Fibroblast of the aortic adventitia (primary cell): ENCODE measurements at places on chromosomes 6 and 20.
A peak's percentile ranks its signal among the peaks of the same experiment; 100 is the strongest.

DNA sequence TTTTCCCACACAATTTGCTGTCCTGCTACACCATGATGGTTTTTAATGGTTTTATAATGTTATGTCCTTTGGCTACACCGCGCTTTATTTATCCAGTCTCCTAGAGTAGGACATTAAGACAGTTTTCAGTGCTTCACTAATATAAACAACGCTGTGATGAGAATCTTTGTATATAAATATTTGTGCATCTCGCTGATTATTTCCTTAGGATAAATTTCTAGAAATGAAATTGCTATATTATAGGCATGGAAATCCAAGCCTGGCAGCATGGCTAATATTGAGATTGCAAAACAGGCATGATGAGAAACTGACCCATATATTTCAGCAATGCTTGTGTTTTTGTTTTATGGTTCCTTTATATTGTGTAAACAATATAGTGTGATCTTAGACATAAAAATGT, 81.4 kb upstream of the ATXN1 start:
- no peak for DNase-seq

DNA sequence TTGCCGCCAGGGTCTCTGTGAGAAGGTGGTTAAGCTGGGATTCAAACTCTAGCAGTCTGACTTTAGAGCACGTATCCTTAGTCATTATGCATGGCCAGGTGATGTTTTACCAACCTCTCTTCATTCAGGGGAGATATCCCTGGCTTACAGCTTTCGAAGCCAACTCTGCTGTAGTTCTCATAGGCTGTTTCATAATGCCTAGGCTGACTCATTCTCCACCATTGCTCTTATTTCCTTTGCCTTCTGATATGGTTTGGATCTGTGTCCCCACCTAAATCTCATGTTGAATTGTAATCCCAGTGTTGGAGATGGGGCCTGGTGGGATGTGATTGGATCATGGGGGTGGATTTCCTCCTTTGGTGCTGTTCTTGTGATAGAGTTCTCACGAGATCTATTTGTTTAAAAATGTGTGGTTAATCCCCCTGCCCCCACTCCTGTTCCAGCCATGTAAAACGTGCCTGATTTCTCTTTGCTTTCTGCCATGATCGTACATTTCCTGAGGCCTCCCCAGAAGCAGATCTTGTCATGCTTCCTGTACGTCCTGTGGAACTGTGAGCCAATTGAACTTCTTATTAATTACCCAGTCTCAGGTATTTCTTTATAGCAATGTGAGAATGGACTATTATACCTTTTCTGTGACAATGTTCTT, 94.6 kb upstream of the MAN1A1 start:
- DNase-seq: peak; percentile 48

DNA sequence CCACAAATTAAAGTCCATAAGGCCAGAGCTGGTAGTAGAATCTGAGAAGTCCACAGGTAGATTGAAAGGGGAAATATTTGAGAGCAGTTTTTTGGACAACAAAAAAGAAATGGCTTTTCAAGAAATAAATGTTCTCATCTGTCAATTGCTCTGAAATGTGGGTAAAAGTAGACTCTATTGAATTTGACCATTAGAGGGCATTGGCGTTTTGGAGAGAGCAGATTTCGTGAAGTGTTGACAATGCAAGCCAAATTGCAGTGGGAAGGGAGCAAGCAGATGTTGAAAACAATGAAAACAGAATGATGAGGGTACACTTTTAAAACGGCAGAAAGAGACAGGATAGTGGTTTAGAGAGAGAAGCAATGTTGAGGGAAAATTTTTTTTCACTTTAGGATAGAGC, 149.1 kb upstream of the FAM83B start:
- DNase-seq: peak; percentile 11

DNA sequence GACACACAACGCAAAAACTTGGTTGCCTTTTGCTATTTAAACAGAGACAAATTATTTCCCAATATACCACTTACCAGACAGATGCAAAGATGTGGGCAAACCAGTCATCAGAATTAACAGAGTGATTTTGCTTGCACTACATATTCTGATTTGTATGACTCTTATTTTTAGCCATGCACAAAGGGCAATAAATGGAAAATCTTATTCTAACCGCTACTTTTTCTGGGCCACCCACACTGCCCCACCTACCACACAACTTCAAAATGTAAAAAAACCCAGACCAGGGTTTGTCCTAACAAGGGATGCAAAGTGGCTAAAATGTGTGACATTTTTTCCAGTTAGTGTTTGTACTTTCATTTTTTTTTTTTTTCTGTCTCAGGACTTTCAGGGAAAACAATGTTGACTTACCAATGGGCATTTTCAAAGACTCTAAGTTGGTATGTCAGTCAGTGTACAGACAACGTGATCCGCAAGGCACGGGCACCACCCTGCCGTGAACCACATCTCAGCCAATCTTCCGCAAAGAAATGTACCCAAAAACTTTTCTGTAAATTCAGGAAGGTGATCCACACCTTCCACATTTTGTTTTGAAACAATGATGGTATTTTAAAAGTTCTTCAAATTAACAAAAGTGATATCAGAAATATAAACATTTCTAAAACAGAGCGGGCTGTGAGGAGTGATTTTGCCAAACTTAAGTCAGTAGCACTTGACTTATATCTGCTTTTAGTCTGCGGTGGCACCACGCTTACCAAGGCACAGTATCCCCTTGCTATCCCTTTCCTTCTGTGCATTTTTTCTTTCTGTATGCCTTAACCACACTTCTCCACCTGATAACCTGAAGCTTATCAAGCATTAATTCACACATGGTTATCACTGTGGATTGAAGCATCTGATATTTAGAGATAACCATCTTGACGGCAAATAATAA, 185.6 kb downstream of the GJA10 start:
- DNase-seq: no peak

DNA sequence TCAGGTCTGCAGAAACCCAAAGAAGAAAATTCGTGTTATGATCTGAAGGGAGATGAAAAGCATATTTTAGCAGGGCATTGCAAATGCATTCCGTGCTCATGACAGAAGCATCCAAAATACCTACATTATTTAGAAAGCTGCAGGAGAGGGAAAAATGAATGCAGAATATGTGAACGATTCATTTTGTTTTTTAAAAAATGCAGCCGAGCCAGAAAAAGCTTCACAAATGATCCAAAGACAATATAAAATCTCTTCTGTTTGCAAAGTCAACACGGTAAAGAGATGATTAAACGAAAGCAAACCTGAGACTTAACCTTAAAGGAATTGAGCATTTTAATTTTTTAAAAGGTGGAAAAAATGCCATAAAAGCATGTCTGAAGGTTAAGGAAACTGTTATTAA, 136.1 kb upstream of the SULF2 start:
- DNase-seq: no peak

GRCh38 chr6:132251711-132252110, 149.6 kb downstream of the MOXD1 start:
- DNase-seq: no peak

GRCh38 chr6:166530211-166531095, 56.0 kb downstream of the RAMACL start:
- no peak for DNase-seq

DNA sequence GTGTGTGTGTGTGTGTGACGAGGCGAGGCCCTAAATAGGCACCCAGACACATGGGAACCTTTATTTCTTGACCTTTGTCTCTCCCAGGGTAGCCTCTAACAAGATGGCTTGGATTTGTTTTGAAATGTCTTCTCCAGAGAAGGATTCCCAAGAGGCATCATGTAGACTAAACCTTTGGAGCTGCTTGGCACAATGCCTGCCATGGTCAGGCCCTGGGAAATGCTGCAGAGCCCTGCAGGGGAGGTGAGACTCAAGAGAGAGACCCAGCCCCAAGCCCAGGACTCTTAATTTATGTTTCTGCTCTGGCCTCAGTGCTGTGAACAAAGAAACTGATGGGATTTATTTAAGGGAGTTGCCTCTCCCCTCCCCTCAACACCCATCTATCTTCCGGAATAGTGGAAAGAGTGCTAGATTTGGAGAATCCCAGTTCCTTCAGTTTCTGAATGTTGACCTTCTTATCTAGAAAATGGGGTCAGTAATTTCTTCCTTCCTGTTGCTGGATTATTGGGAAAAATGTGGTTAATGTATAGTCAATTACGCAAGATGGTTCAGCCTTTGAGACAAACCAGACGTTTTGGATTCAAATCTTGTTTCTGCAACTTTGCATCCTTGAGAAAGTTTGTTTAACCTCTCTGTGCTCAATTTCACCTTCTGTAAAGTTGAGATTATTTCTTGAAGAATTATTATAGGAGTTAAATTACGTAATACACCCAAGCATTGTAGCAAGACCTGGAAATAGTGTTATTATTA, 434.8 kb downstream of the MAFB start:
- peak; percentile 6 for DNase-seq

- no peak for DNase-seq
Measured at GRCh38 chr6:56806368-56806767, 148.5 kb upstream of the BEND6 start.

DNA sequence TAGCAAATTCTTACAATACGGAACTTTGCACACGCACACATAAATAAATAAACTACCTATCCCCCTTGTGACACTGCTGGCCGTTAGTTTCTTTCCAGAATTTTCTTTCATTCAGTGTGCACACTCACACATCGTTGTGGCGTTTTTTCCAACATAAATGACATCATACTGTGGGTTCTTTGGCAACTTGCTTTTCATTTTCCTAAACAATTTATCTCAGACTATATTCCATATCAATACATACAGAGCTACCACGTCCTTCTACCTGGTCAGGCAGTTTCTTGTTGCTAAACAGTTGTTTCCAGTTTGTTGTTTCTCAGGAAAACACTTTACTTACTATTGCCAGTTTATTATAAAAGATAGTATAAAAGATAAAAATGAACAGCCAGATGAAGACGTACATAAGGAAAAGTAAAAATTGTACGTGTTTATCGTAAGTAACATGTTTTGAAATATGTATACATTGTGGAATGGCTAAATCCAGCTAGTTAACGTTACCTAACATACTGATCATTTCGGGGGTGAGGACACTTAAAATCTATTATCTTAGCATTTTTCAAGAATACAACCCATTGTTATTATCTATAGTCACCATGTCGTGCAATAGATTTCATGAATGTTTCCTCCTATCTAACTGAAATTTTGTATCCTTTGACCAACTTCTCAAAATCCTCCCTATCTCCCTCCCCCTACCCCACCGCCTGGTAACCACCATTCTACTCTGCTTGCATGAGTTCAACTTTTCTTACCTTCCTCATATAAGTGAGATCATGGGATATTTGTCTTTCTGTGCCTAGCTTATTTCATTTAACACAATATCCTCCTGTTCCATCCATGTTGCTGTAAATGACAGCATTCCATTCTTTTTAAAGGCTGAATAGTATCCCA, 1.2 kb upstream of the TP53RK start:
- peak; percentile 28 for DNase-seq

DNA sequence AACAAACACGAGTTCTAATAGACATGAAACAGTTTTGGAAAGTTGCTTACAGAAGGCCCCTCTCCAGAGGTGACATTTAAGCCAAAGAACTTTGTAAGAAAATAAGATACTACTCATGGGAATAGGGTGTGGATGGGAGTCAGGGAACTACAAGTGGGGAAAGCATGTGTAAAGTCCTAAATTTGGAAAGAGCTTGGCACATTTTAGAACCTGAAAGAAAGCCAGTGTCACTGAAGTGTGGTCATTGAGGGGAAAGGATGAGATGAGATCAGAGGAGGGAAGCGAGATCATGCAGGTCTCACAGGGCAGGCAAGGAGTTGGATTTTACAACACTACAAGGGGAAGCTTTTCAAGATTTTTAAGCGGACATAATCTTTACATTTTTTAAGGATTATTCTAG, 38.0 kb downstream of the VGLL2 start:
- no peak for DNase-seq

DNA sequence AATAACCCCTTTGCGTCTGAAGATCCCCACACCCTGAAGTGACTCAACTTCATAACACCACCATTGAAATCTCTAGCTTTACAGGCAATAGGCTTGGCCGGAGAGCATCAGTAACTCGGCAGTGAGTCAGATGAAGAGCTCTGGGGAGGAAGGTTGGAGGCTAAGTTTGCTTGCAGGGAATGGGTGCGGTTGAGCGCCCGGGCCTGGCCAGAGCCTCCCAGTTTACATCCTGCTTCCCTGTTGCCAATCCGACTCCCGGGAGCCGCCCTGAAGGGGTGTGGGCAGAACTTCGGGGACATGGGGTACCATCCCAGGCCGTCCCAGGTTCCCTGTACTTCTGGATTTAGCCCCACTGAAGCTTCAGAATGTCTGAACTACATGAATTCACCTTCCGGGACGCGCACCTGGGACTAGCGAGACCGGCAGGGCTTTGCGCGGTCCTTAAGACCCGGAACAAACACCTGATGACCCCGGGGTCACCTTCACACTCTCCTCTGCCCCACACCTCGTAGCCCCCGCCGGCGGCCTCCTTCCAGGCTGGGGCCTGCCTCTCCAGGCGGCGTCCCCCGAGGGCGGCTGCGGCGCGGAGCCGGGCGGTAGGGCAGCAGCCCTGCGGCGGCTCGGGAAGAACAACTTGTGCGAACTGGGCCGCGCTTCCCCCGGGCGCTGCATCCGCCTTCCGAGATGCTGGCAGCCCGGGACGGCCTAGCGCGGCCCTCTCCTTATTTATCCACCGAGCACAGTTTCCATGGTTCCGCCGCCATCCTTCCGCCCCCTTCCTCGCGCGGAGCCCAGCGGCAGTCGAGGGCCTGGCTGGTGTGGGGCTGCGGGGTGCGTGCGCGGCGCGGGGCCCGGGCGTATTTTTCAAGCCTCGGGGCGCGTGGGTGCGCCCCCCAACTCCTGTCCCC, 56.6 kb upstream of the RREB1 start:
- peak; percentile 60 for DNase-seq

GRCh38 chr6:137259349-137259748, 40.2 kb upstream of the IFNGR1 start:
- DNase-seq: no peak

GRCh38 chr6:99613409-99613704, 6.7 kb downstream of the PRDM13 start:
- no peak for DNase-seq

GRCh38 chr6:94562846-94563245, 1014.5 kb upstream of the MANEA start:
- DNase-seq: no peak

DNA sequence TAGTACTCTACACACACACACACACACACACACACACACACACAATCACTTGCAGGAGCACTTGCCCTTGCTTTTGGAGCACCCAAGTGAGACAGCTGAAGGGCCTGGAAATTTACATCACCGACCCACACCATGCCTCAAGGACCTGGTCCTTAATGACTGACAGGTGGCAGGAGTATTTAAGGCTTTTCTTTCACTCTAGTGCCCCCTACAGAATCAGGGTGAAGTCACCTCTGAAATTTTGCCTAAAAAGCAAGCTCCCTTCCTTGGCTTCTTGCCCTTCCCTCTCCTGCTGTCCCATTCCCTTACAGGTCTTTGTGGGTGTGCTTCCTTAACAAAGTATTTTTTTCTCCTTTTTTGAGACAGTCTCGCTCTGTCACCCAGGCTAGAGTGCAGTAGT, 353.5 kb upstream of the IRAK1BP1 start:
- no peak for DNase-seq

GRCh38 chr6:117205876-117206275, 59.5 kb upstream of the VGLL2 start:
- no peak for DNase-seq

GRCh38 chr20:24289737-24290481, 179.5 kb upstream of the SYNDIG1 start:
- DNase-seq: no peak
